Foreskin fibroblast (primary cell): ENCODE measurements at places on chromosomes 13 and 19.

DNA sequence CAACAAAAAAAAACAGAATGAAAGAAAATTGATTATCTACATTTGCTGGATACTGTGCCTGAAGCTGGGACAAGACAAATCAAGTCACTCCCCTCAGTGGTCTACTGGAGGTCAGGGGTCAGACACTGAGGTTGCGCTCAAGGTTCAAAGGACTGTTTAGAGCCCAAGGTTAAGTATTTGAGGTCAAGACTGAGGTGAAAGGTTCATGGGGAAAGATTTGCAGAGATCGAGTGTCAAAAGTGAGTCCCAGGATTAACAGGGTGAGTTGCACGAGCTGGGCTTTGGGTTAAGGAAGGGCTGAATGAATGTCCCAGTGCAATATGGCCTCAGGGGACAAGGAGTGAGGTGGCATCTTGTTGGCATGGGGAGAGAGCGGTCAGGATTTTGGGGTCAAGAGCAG, 3.4 kb upstream of the TOMM40 start:
- DNase-seq, result no peak

DNA sequence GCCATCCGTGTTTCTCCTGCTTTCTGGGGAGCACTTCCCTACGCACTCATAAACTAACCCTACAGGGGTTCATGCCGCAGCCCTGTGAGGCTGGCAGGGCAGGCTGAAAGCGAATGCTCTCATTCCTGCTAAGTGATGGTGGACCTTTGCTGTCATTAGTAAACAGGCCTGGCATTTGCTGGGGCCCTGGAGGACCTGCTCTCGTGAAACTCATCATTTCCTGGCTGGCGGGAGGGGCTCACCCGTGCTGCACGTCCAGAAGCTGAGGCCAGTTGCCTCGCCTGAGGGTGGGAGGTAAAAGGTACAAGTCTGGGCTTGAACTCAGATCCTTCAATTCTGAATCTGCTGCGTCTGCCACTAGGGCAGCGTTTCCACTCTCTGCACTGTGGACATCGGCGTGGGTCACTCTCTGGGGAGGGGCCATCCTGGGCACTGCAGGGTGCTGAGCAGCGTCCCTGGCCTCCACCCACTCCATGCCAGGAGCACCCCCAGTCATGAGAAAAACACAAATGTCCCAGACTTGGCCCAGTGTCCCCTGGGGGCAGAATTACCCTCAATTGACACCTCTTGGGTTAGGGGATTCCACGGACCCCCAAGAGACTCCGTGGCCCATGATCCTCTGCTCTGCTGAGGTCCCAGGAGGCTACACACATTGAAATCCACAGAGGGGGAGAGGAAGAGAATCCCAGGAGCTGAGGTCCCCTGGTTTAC, 7.0 kb downstream of the MOB3A start:
- peak; percentile 49 for DNase-seq

GRCh38 chr19:37942516-37942902, 35.5 kb downstream of the SIPA1L3 start:
- DNase-seq, result no peak

DNA sequence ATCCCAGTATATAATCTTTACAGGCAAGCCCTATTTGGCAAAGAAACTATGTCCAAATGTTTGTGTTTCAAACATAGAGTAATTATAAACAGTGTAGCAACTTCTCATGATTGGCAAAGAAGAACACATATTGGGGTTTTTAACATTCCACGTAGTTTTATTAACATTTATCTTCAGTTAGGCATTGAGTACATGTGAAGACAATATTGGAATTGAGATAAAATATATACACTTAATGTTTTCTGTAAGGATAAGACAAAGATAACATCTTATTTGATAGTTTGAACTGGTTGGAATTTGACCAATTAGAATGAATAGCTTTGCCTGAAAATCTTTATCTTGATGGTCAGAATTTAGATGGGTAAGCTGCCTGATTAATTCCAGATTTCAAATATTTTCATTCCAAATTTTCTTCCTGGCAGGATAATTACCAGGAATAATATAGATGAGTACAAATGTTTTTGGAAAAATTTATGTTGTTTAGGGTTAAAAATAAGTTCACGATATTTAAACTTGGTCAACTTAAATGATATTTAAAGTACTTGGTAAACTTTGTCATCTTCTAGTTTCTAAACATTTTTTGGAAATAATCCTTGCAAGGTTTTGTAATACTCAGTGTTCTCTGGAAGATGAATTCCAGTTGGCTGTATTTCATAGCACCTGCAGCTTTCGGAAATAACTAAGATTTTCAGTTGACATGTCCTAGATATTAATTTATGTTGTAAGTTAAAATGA, 536.5 kb upstream of the SPRY2 start:
- DNase-seq, result no peak

GRCh38 chr13:75251188-75251587, 230.8 kb downstream of the TBC1D4 start:
- DNase-seq, result no peak

- DNase-seq, result no peak
Observed at GRCh38 chr19:33304371-33304759, 2.0 kb upstream of the CEBPA start.

- DNase-seq, result no peak
Observed at GRCh38 chr13:30926781-30927180, 5.7 kb upstream of the TEX26 start.

DNA sequence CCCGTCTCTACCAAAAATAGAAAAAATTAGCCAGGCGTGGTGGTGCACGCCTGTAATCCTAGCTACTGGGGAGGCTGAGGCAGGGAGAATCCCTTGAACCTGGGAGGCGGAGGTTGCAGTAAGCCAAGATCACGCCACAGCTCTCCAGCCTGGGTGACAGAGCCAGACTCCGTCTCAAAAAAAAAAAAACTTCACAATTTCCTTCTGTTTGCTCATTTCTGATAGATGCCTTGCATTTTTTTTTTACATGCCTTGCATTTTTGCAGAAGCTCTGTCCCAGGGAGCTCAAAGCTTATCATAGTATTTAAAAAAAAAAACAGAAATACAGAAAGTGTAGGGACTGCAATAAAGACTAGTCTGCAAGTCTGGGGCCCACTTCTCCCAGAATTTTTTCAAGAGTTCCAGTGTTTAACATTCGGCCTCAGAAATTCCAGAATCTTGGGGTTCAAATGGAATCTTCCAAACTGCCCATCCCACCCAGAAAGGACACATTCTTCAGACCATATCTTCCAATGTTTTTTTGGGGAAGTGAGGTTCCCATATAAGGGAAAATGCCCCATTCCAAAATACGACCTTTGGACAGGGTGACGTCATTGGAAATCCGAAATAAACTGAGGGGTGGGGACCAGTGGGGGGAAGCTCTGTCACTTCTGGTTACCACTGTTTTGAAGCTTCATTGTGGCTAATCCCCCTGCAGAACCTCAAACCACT, 17.2 kb upstream of the RAB8A start:
- DNase-seq, result peak; percentile 7

DNA sequence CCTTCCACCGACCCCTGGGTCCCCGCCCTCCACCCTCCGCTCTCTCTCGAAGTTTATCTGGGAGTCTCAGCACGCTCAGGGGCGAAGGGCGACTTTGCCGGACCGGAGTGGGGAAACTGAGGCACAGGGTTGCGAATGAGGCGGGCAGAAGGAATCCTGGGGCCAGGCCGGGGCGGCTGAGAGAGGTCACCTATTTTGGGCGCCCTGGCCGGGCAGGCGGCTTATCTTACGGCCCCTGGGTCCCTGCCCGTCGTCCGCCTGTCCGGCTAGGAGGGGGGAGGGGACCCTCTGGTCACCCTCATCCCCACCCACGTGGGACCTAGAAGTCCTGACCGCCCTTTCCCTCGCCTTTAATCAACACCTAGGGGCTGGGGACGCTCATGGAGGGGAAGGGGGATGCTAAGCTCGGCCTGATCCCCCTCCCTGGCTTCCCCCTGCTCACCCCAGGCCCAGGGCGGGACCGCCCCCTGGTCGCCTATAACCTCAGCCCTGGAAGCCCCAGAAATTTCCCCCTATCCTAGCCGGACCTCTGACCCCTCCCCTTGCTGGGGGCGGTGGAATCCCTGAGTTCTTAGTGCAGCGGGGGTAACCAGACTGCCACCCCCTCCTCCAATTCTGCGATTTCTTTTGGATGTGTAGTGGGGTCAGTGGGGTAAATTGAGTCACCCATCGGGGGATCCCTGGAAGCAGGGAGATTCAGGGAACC, 556 bp downstream of the TRIP10 start:
- no peak for DNase-seq
